A172 (cell line): ENCODE measurements at places on chromosomes 11 and 22. TPM values are rescaled to one million over a fixed set of nuclear protein-coding genes. Genes with fewer than 3 reads are reported as not detected.

GRCh38 chr11:105407101-105407500 lies 202.8 kb upstream of the GRIA4 start:
- no peak for DNase-seq

DNA sequence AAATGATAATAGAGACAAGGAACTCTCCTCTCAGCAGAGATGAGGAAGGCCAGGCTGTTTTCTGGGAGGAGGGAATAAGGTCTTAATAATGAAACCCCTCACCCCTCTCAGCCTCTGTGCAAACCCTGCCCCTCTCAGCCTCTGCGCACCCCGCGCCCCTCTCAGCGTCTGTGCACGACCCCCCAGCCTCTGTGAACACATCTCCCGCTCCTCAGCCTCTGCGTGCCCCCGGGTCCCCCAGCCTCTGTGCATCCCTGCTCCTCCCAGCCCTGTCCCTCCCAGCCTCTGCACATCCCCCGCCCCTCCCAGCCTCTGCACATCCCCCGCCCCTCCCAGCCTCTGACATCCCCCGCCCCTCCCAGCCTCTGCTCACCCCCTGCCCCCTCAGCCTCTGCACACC lies 837.8 kb downstream of the TBC1D22A start:
- DNase-seq = no peak

CALCA gene
- not detected in 2 replicates for total RNA-seq

ABCC8 gene
- not detected in 2 replicates for total RNA-seq

ART1 gene
- not detected in 2 replicates for total RNA-seq

GRCh38 chr11:13291361-13291760 lies 13.8 kb downstream of the BMAL1 start:
- no peak for DNase-seq

KRTAP5-8 gene
- not detected in 2 replicates for total RNA-seq

IGSF9B gene
- 0.43 and 0.57 TPM in 2 replicates for total RNA-seq
